ENCODE measurements at places on chromosomes 16 and 17.

- DNase-seq = no peak
These were observed 29.6 kb downstream of the SGSM2 start for GRCh38 chr17:2366747-2367494.

DNA sequence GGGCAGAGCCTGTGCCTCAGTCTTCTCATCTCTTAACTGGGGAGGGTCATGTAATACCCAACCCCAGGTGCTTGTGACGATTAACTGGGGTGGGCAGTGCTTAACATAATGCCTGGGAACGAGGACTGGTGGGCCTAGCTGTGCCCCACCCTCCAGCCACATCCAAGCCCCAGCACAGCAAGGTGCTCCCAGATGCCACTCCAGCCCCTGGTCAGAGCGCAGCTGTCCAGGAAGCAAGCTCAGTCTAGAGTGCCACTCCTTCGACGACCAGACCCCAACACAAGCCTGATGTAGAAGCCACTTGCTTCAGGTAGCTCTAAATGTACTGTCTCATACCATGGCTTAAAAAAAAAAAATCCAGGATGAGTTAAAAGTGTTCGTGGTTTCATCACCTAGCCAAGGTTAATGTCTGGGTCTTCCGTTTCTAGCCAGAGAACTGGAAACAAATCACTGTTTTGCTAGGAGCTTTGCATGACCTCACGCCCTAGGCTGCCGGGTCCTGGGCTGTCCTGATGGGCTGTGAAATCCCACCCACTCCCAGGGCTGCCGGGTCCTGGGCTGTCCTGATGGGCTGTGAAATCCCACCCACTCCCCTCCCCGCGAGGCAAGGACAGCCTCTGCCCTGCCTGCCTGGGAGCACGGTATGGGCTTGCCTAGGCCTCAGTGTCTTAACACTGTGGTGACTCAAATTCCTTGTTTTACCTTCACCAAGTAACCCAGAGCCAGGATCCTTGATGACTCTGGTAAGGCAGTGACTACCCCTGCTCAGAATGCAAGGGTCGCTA is 7.7 kb downstream of the MIEF2 start:
- peak; percentile 38 for DNase-seq

DNA sequence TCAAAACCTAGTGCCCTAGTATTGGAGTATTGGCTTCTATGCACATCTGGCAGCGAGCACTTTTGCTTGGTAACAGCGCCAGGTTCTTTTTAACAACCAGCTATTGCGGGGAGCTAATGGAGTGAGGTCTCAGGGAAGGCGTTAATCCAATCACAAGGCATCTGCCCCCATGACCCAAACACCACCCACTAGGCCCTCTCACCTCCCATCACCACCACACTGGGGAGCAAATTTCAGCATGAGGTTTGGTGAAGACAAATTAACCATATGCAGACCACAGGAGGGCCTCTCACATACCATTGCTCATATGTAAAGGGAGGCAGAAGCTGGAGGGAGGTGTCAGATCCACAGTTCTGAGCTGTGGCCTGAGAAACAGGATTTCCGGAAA is 893 bp upstream of the ODF4 start:
- DNase-seq = no peak

DNA sequence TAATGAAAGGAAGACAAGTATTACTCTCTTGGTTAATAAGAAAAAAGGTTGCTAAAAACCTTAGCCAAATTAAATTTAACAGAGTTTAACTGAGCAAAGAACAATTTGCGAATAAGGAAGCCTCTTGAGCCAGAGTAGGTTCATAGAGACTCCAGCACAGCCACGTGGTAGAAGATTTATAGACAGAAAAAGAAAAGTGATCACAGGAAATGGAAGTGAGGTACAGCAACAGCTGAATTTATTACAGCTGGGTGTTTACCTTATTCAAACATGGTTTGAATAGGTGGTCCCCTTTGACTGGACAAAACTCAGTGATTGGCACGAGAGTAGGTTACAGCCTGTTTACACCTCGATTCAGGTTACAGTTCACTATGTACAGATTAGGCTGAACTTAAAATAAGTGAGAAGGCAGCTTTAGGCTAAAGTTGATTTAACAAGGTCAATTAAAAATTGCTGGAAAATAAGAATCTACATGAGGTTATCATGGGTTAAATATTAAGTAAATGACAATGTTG is 3.3 kb upstream of the CCL15 start:
- no peak for DNase-seq

DNA sequence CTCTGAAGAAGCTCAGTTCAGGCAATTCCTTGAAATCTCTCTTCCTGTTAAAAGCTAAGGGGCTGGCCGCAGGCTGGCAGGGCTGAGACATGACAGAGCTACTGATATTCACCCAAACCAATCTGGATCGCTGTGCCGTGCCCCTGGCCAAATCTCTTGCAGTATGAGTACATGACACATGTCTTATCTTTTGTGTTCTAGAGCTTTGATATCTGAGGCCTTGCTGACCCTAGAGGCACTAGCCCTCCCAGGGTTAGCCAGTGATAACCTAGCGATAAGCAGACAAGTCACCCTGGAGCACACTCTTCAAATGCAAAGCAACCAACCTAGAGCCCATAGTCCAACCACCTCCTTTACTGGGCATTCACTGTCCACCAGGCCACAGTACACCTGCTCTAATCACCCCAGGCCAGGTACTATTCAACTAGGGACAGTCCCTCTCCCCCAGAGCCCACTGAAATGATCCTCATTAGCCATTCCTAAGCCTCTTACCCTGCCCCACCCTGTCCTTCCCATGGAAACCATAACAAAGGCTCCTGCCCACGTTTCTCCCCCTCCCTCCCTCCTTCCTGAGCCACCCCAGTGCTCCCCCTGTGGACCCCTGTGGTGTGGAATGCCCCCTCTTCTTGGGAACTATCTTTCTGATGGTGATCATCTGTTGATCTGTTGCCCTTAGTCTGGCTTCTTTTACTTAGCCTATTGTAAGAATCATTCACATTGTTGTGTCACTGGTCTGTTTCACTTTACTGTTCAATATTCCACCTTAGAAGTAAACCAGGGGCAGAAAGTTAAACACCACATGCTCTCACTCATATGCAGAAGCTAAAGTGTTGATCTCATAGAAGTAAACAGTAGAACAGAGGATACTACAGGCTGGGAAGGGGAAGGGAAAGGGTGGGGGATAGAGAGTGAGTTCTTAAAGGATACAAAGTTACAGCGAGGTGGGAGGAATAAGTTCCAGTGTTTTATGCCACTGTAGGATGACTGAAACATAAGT is 52.5 kb downstream of the TEKT5 start:
- no peak for DNase-seq

DNA sequence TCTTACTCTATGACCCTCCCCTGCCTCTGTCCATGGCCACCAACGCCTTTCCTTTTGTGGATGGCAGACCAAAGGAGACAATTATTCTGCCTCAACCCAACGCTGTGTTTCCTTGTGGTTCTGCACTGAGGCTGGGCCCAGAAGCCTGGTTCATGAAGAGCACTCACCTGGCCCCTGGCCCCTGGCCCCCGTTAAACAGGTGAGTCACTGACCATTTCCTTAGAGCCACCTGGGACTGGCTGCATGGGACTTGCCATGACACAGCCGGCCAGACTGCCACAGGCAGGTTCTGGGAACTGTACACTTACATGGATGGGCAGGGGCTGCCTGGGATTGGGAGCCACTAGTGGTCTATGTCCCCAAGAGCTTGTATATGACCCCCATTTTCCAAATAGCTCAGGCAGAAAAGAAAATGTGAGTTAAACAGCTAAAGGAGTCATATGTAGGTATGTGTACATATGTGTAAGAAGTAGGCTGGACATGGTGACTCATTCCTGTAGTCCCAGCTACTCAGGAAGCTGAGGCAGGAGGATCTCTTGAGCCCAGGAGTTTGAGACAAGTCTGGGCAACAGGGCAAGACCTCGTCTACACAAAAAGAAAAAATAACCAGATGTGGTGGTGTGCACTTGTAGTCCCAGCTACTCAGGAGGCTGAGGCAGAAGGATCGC is 181.9 kb upstream of the CACNG5 start:
- DNase-seq = no peak

- DNase-seq = no peak
These were observed 1.1 kb downstream of the GGT6 start for GRCh38 chr17:4559139-4559791.

GRCh38 chr17:52124993-52125392 is 33.5 kb downstream of the CA10 start:
- DNase-seq = no peak

GRCh38 chr16:26139091-26139490 is 447.3 kb downstream of the HS3ST4 start:
- DNase-seq = no peak

DNA sequence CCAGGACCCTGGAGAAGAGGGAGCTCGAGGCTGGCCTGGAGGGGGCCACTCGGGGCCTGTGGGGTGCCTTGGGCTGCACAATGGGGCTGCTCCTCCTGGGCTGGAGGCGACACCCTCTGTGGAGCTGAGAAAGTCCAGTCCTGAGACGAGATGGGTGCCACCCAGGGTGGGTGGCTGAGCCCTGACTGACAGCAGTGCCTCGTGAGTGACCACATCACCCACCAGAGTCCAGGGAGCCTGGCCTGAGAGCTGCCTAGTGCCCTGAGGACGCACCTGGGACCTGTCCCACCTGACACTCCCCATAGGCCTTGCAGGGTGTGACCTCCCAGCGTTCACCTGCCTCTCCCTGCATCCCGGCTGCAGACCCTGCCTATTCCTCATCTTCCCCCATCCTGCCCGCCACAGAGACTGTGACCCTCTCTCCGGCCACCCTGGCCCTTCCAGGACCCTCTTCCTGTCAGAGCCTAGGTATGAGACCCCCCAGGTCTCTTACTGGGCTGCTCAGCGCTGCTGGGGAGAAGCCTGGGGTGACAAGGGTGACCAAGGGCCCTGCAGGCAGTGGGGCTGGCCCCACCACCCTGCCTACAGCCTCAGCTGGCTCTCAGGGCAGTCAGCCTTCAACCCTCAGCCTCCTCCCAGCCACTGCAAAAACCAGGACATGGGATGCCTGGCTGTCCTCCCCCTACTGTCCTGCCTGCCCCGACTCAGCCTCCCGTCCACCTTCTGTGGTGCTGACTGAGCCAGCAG is 41.2 kb downstream of the TNFRSF13B start:
- DNase-seq = no peak

- DNase-seq = no peak
These were observed 200.3 kb upstream of the NOG start for GRCh38 chr17:56393156-56393555.

DNA sequence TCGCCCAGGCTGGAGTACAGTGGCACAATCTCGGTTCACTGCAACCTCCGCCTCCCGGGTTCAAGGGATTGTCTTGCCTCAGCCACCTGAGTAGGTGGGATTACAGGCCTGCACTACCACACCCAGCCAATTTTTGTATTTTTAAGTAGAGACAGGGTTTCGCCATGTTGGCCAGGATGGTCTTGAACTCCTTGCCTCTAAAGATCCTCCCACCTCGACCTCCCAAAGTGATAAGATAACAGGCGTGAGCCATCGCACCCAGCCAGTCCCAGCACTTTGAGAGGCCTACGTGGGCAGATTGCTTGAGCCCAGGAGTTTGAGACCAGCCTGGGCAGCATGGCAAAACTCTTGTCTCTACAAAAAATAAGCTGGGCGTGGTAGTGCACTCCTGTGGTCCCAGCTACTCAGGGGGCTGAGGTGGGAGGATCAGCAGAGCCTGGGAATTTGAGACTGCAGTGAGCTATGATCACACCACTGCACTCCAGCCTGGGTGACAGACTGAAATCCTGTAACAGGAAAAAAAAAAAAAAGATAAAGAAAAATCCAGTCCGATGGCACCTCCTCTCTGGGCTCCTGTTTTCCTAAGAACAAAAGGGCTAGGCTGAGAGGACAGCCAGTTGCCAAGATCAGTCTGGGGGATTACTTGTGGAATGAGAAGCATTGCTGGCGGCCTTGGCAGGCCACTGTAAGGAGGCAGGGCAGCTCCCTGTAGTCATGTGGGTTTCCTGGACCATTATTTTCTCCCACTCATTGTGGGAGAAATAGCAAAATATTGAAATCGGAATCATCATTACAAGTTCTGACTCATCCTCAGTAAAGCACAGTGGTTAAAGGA is 3.0 kb upstream of the PIPOX start:
- DNase-seq = peak; percentile 22

DNA sequence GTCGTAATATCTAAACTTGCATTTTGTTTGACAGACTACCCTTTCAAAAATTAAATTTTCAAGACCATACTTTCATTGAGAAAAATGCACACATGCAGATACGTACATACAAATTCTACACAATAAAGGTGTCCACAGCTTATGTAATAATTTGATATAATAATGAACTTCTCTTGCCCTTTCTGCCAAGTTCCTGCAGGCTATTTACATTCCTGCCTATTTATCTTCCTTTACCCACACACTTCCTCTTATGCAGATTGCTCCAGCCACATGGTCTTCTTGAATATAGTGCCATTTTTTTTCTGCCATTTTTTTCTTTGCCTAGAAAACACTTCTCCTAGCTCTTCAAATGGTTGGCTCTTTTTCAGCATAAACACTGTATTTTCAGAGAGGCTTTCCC is 826.9 kb upstream of the CDH8 start:
- no peak for DNase-seq

- no peak for DNase-seq
These were observed 18.6 kb downstream of the PRCD start for GRCh38 chr17:76558198-76559095.

DNA sequence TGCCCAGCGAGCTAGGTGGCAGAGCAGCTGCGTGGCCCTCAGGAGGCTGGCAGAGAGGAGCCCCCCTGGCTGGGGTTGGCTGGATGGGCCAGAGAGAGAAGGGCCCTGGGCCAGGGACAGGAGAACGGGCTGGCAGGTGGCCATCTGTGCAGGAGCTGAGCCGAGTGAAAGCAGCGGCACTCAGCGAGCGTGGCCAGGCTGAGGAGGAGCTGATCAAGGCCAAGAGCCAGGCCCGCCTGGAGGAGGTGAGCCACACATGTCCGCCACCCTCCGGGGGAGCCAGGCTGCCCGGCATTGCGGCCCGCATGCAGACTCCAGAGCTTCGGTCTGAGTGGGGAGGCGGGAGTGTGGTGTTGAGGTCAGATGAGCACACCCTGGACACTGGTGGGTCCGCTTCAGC is 2.1 kb upstream of the RAC3 start:
- DNase-seq = no peak

- DNase-seq = no peak
These were observed 55.6 kb upstream of the ALOX12 start for GRCh38 chr17:6940186-6940649.

- peak; percentile 73 for DNase-seq
These were observed 43.0 kb upstream of the TANGO6 start for GRCh38 chr16:68800257-68800875.

GRCh38 chr17:64006361-64007088 is 8.4 kb downstream of the PRR29 start:
- no peak for DNase-seq

GRCh38 chr16:82609140-82609539 is 17.6 kb upstream of the CDH13 start:
- no peak for DNase-seq

DNA sequence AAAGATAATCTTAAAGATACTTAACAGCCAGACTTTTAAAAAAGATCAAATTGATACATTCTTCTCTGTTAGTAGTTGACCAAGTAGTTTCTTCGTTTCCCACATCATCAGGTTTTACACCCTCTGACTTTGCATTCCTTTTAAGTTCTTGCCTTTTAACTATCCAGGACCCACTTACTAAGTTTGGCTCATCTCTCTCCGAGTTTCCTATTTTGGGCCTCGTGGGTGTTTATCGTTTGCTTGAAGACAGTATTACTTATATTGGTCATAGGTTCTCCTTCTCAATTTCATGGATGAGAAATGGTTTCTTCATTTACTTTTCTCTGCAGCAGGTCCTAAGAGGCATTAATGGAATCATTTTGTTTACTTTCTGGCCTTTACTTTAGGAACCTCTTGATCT is 43.2 kb downstream of the RPA1 start:
- DNase-seq = no peak

Data from HAP-1 (cell line).